Activated CD8-positive, alpha-beta T cell treated with anti-CD3 and anti-CD28 coated beads, Interleukin-2, amount 10 ng/mL, durations not matched to agents 7 days and 5 days (primary cell): ENCODE measurements at places on chromosomes 5 and 9. TPM values are rescaled to one million over a fixed set of nuclear protein-coding genes. Genes with fewer than 3 reads are reported as not detected.

The CCL21 gene
- total RNA-seq, result not detected

DNA sequence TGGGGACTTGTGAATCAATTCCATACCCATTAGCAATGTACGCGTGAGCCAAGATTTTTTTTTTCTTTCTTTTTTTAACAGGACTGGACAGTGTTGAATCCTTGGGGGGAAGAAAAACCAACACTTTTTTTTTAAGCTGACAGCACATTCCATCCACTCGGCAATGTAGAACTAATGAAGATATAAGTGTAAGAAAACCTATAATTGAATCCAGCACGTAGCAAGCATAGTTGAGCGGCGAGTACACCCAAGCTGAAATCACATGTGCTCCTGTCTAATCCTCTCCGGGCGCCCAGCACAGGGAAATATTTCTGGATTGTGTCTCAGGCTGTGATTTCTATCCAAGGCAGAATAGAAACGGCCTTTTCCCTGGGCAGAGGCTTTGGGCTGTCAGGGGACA lies 118.2 kb downstream of the BOD1 start:
- no peak overlapping the region for H3K4me3 ChIP-seq
- no peaks in the 10 kb centered on the region for H3K36me3 ChIP-seq
- no peak overlapping the region for H3K27ac ChIP-seq
- no peak for DNase-seq

DNA sequence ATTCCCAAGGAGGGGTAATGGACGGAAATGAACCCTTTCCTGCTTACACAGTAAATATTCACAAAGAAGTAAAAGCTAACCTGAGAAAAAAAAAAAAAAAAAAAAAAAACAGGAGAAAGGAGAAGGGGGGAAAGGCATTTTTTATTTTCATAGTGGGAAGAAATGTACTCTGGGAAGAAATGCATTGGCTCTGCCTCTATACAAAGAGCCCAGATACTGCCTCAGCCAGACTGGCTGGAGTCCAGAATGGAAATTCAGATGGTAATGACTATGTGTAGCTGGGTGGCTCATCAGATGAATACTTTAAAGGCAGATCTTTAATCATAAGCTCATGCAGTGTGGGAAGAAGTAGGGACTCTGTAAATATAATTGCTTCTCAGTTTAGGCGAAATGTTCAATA lies 124.9 kb upstream of the ZNF608 start:
- peaks cover 6% of the 10 kb centered on the region for H3K27me3 ChIP-seq
- H3K4me1 ChIP-seq, result peaks cover 15% of the 10 kb centered on the region
- H3K4me3 ChIP-seq, result no peak overlapping the region

The RANBP17 gene
- total RNA-seq, result not detected

- peaks cover 7% of the 10 kb centered on the region for H3K36me3 ChIP-seq
- peak overlapping the region; percentile 61 for H3K27ac ChIP-seq
- peaks cover 38% of the 10 kb centered on the region for H3K4me1 ChIP-seq
- no peak for DNase-seq
These were observed 12.6 kb downstream of the QSOX2 start for GRCh38 chr9:136232969-136233368.

DNA sequence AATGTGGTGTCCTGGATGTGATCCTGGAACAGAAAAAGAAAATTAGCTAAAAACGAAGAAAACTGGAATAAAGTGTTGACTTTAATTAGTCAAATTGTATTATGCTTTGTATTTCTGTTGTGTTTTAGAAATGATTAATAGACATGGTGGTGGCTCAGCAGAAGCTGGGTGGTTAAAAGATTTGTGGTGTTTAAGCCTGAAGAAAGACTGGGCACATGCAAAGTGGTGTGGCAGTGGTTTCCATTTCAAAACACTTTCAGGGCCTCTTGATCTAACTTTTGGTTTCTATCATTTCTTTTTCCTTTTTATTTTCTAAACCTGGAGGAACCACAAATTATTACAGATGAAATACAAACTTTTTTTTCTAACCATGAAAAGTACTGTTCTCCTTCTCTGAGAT lies 44.1 kb downstream of the ADGRV1 start:
- no peak for DNase-seq
- no peak overlapping the region for H3K27ac ChIP-seq
- H3K36me3 ChIP-seq, result no peaks in the 10 kb centered on the region
- no peaks in the 10 kb centered on the region for H3K27me3 ChIP-seq

The CERCAM gene
- 4.2 TPM for total RNA-seq

The PCDHGA11 gene
- not detected for total RNA-seq

- no peaks in the 10 kb centered on the region for H3K36me3 ChIP-seq
- no peak for DNase-seq
- H3K4me1 ChIP-seq, result no peaks in the 10 kb centered on the region
- H3K27me3 ChIP-seq, result no peaks in the 10 kb centered on the region
- no peak overlapping the region for H3K27ac ChIP-seq
These were observed 162.4 kb downstream of the CHSY3 start for GRCh38 chr5:130066644-130067043.

The TIMD4 gene
- 2.7 TPM for total RNA-seq

DNA sequence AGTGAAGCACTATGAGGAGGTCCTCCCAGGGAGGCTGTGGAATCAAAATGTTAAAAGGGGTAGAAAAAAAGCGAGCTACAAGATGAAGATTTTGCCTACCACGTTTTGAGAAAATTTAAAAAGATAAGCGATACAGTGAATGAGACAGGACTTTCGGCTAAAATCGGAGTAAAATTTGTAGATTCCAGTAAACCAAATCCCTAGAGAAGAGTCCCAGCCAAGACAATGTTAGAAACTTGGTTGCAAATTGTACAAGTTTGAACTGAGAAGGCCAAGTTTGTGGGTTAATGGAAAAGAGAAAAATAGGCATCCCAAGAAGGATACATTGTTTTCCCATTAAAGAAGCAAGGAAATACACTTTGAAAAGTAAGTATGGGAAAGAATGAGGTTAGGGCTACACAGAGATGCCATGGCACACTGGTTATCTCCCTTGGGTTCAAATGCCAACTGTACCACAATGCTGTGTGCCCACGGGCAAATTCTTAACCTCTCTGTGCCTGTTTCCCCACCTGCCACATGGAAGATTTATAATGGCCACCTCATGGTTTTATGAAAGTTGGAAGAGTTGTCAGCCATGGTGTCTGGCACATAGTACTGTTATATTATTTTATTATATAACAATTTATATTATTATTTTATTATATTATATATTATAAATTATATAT lies 16.2 kb upstream of the MGAT1 start:
- no peaks in the 10 kb centered on the region for H3K36me3 ChIP-seq
- H3K27ac ChIP-seq, result no peak overlapping the region
- H3K27me3 ChIP-seq, result no peaks in the 10 kb centered on the region
- no peak overlapping the region for H3K4me3 ChIP-seq
- H3K4me1 ChIP-seq, result peaks cover 25% of the 10 kb centered on the region

The ALDH1A1 gene
- not detected for total RNA-seq

GRCh38 chr5:143870362-143870761 lies 58.4 kb downstream of the HMHB1 start:
- DNase-seq, result no peak
- no peaks in the 10 kb centered on the region for H3K36me3 ChIP-seq
- H3K4me1 ChIP-seq, result no peaks in the 10 kb centered on the region
- no peaks in the 10 kb centered on the region for H3K27me3 ChIP-seq

DNA sequence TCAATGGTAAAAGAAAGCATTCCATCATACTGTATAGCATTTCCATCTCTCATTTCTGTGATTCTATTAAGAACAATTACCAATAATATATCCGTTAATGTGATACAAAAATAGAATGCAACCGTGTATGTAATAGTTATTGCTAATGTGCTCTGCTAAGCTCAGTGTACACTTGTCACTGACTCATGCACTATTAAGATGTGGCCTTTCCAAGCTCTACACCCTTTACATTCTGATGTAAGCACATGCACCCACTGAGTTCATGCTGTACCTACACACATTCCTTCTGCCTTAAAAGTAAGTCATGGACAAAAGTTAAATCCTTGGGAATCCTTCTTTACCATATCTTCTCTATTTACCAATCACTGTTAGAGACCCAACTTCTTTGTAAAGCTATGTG lies 319.1 kb downstream of the ZSWIM6 start:
- peaks cover 9% of the 10 kb centered on the region for H3K27me3 ChIP-seq
- no peaks in the 10 kb centered on the region for H3K4me1 ChIP-seq
- H3K4me3 ChIP-seq, result no peak overlapping the region
- no peak overlapping the region for H3K27ac ChIP-seq

- peaks cover 2% of the 10 kb centered on the region for H3K27me3 ChIP-seq
- DNase-seq, result no peak
- H3K4me1 ChIP-seq, result no peaks in the 10 kb centered on the region
- H3K4me3 ChIP-seq, result no peak overlapping the region
- no peaks in the 10 kb centered on the region for H3K36me3 ChIP-seq
- no peak overlapping the region for H3K27ac ChIP-seq
These were observed 45.9 kb downstream of the WWC1 start for GRCh38 chr5:168337361-168337760.

GRCh38 chr5:8247049-8247899 lies 378.3 kb downstream of the MTRR start:
- DNase-seq, result no peak
- H3K4me3 ChIP-seq, result no peak overlapping the region
- H3K36me3 ChIP-seq, result no peaks in the 10 kb centered on the region
- H3K27me3 ChIP-seq, result no peaks in the 10 kb centered on the region
- no peaks in the 10 kb centered on the region for H3K4me1 ChIP-seq

DNA sequence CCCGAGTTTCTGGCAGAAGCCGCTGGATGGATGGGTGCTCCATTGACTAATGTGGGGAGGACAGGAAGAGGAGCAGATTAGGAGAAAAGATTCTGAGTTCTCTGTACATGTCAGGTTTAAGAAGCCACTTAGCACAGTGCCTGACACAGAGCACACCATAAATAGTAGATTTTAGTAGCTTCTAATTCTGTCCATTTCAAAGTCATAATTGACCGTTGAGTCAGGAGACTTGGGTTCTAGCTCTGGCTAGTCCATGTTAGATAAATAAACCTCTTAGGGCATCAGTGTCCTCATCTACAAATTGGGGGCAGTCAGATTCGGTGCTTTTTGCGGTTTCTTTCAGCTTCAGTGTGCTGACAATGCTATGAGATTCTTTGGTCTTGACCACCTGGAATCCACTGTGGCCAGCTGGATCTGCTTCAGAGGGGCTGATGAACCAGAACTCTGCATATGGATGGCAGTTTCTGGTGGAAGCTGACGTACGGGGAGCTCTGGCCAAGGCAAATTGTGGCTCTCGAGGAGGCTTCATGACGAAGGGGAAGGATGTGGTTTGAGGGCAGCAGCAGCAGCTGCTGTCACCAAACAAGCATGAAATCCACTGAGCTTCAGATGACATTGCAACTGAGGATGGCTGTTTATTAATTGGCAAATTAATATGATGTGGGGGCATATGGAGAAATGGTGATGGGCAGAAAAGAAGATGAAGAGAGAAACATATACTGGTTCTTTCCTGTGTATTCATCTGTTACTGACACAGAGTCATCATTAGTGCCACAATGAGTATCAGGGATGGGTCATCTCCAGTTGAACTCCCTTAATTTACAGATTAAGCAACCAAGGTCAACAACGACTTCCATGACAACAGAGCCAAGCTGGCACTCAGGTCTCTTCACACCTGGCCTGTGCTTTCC lies 134.4 kb downstream of the AOPEP start:
- peak overlapping the region; percentile 59 for H3K4me3 ChIP-seq
- peaks cover 3% of the 10 kb centered on the region for H3K36me3 ChIP-seq
- peaks cover 10% of the 10 kb centered on the region for H3K27me3 ChIP-seq
- peaks cover 39% of the 10 kb centered on the region for H3K4me1 ChIP-seq
- peak overlapping the region; percentile 91 for H3K27ac ChIP-seq

The CATSPER3 gene
- total RNA-seq, result 0.68 TPM

DNA sequence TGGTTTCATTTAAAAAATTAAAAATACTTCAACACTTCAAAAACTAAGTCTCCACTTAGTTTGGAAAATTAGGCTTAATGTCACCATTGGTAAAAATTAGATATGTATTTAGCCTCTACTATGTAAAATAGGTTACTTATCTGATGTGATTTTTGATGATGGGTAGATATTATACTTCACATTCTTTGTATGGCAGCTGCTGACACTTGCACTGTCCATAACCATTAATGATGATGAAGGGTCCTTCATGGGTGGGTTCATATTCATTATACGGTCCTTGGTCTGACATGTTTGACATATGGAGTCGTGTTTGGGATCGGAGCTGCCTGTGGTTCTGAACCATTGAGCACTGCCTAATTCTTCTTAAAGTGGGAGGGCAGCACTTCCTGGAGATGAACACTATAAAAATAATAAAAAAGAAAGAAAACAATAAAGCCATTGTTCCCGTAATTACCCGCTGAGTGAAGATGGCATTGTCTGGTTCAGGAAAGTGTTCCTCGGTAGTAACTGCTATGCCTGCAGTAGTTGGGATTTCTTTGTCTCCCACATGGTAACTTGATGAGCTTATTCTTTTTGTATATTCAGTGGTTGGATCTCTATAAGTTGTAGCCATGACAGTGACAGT lies 2.2 kb downstream of the LRRTM2 start:
- no peaks in the 10 kb centered on the region for H3K4me1 ChIP-seq
- H3K27ac ChIP-seq, result no peak overlapping the region
- H3K27me3 ChIP-seq, result peaks cover 38% of the 10 kb centered on the region
- no peak overlapping the region for H3K4me3 ChIP-seq
- no peaks in the 10 kb centered on the region for H3K36me3 ChIP-seq

The MLLT3 gene
- total RNA-seq, result 114 TPM

- no peaks in the 10 kb centered on the region for H3K27me3 ChIP-seq
- H3K4me1 ChIP-seq, result peaks cover 82% of the 10 kb centered on the region
- DNase-seq, result no peak
- H3K27ac ChIP-seq, result peak overlapping the region; percentile 58
These were observed 29.5 kb downstream of the HAVCR1 start for GRCh38 chr5:157029457-157029856.

GRCh38 chr5:175517824-175518450 lies 39.6 kb downstream of the SFXN1 start:
- H3K27me3 ChIP-seq, result no peaks in the 10 kb centered on the region
- H3K36me3 ChIP-seq, result peaks cover 93% of the 10 kb centered on the region
- DNase-seq, result peak; percentile 71
- peak overlapping the region; percentile 8 for H3K4me3 ChIP-seq

The CLTA gene
- 167 TPM for total RNA-seq

DNA sequence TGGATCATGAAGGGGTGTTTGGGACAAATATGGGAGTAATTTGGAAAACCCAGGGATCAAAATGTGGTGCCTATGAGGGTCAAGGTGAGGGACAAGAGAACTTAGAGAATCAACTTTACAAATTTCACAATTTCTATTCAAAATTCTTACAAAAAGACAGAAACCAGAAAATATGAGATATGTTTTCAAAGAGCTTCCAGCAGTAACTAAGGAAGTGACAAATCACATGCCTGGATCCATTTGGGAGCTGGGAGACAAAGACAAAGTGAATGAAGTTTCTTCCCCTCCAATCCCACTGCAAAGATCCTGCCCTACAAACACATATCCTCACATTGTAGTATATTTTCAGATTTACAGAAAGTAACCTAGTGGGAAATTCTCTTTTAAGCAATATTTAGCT lies 235.0 kb upstream of the VLDLR start:
- no peaks in the 10 kb centered on the region for H3K36me3 ChIP-seq
- no peak overlapping the region for H3K27ac ChIP-seq
- H3K27me3 ChIP-seq, result peaks cover 4% of the 10 kb centered on the region
- no peak for DNase-seq

GRCh38 chr5:158992037-158992740 lies 107.5 kb downstream of the EBF1 start:
- no peak for DNase-seq
- no peak overlapping the region for H3K4me3 ChIP-seq
- H3K36me3 ChIP-seq, result no peaks in the 10 kb centered on the region
- H3K27me3 ChIP-seq, result peaks cover 3% of the 10 kb centered on the region
- no peaks in the 10 kb centered on the region for H3K4me1 ChIP-seq

The SLC34A3 gene
- not detected for total RNA-seq

- H3K4me3 ChIP-seq, result no peak overlapping the region
- peaks cover 28% of the 10 kb centered on the region for H3K4me1 ChIP-seq
- H3K27ac ChIP-seq, result peak overlapping the region; percentile 37
- peaks cover 13% of the 10 kb centered on the region for H3K27me3 ChIP-seq
These were observed 40.1 kb downstream of the TRIP13 start for GRCh38 chr5:932628-933250.

GRCh38 chr5:60927450-60927849 lies 17.4 kb downstream of the ERCC8 start:
- peaks cover 7% of the 10 kb centered on the region for H3K36me3 ChIP-seq
- no peak overlapping the region for H3K27ac ChIP-seq
- H3K4me3 ChIP-seq, result no peak overlapping the region
- H3K27me3 ChIP-seq, result no peaks in the 10 kb centered on the region
